GM10248 (cell line): ENCODE measurements at places on chromosomes 7 and 10.

DNA sequence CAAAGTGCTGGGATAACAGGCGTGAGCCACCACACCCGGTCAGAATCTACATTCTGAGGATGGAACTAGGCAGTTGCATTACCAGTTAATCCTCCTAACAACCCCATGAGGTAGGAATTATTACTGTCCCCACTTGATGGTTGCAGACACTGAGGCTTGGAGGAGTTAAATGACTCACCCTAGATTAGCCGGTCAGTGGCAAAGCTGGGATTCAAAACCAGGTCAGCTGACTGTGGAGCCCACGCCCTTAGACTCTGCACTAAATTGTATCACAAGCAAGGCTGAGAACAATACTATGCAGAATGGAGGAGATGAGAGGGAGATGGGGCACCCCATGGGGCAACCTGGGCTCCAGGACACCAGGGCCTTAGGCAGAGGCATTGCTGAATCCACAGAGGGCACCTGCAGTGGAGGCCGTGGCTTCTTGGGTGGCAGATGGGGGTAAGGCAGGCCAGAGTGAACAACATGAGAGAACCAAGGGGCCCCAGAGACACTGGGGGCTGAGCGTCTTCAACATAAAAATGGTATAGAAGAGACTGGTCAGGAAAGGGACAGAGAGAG, 723.4 kb downstream of the PARD3 start:
- no peak for DNase-seq

DNA sequence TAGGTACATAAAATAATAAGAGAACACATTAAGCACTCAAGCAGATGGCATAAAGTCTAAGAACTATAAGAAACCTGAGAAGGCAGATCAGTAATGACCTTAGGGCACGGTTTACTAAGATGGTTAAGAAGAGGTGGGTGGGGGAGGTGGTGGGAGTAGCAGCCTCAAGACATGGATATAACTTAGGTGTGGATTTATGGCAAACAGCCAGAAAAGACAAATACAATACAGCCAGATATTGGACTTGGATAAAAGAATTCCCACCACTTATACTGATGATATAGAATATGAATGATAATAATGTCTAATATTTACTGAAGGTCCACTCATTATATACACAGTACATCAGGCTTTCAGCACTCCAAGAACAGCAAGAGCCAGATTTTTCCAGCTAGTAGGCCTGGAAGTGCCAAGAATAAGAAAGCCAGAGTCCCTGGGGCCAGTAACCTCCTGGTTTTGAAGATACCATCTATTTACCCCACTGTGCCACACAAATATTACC, 11.9 kb downstream of the DPY19L1 start:
- DNase-seq = no peak

DNA sequence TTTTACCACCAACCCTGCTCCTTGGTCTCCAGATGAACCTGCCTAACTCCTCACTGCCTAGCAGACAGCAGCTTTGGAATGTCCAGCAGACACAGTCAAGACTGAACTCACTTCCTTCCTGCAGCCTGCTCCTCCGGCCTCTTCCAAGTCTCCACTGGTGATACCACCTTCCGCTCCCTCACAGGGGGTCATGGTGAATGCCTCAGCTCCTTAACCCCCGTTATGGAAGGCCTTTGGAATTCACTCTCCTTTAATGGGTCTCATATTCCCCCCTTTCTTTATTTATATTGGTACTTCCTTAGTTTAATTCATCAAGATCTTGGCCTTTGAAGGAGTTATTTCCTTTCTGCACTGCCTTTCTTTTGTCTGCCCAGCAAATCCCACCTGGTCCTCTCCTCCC, 44.9 kb upstream of the ZNF32 start:
- DNase-seq = no peak

GRCh38 chr7:18413447-18413846, 82.1 kb upstream of the HDAC9 start:
- DNase-seq = no peak

GRCh38 chr10:63214571-63214970, 81.4 kb downstream of the NRBF2 start:
- no peak for DNase-seq

DNA sequence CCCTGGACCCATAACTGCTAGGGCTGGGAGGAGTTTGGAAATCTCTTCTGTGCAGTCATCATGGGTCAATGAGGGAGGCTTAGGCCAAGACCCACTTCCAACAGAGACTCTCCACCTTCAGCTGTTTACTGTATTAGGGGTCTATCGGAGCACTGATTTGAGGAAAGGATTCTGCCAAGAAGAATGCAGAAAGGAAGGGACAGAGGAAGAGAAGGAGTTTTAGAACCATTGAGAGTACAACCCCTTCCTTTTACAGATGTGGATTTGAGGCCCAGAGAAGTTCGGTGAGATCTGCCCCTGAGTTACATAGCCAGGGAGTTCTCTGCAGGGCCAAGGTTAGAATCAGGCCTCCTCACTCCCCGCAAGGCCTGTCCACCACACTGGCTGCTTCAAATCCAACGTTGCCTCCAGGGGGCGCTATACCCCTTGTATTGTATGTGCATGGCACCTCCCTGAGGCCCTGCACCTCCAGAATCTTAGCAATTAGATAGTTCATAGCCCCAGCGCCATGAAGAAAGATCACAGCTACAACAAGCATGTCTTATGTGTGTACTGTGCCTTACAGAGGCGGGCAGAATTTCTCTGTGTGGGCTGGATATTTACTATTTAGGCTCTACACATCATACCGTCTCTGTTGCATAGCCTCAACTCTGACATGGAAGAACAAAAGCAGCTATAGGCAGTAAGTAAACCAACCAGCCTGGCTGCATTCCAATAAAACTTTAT, 246.8 kb downstream of the SKIDA1 start:
- DNase-seq = peak; percentile 64

DNA sequence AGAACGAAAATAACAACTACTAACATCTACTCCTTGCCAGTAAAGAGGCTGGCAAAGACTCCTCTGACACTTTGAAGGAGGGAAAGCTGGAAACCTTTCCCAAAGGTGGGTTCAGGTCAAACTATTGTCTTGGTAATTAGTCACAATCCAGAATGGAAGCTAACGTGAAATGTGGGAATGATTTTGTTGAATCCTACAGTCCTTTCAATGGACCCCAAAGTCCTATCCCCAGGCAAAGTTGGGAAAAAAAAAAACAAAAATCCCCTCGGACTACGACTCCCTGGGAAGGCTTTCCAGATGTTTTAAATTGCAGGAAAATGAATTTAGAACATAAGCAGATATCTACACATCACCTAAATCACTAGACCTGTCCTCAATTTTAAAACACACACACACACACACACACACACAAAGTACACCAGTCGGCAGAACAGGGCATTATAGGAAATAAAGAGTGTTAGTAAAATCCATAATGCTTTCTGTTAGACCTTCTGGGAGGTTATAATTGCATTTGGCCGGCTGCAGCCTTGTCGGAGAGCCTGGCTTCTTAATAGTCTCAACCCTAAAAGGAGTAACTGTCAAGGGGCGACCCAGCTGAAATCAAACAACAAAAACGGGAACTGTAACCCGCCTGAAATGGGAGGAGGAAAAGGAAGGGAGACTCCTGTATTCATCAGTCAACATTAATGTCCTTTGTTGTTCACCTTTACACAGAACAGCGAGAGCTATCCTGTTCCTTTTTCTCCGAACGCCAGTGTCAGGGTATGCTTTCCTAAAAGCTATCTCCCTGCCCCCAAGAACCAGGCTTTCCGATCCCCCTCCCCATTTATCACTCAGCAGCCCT, 1.5 kb downstream of the DOCK4 start:
- DNase-seq = peak; percentile 18

- no peak for DNase-seq
These were observed 7.9 kb downstream of the LDB1 start for GRCh38 chr10:102112210-102112817.
